ENCODE measurements at places on chromosomes 16 and 17. TPM values are rescaled to one million over a fixed set of nuclear protein-coding genes. Genes with fewer than 3 reads are reported as not detected.

DNA sequence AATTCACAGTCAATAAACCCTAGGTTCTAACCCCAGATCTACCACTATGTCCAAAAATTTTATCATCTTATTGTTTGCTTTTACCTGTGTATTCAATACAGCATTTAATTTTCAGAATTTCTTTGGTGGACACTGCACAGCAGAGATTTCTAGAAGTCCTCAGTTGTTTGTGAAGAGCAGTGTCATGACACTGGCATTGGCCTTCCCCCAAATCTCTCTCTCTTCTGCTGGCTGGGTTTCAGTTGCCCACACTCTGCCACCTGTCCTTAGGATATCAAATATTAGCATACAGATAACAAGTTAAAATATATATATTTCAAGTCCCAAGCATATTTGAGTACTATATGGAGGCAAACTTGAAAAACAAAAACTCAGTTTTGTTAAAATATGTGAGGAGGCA lies 2.0 kb upstream of the THUMPD1 start:
- peaks cover 15% of the 10 kb centered on the region for H3K36me3 ChIP-seq
- no peak overlapping the region for H3K27ac ChIP-seq
- no peak overlapping the region for H3K4me3 ChIP-seq
- H3K4me1 ChIP-seq = peaks cover 17% of the 10 kb centered on the region
- H3K27me3 ChIP-seq = no peaks in the 10 kb centered on the region

CDH5 gene
- total RNA-seq = not detected

- peaks cover 2% of the 10 kb centered on the region for H3K4me1 ChIP-seq
- no peaks in the 10 kb centered on the region for H3K36me3 ChIP-seq
- H3K27me3 ChIP-seq = no peaks in the 10 kb centered on the region
- no peak for DNase-seq
- no peak overlapping the region for H3K4me3 ChIP-seq
- no peak overlapping the region for H3K27ac ChIP-seq
Observed at GRCh38 chr17:798246-798645, 16.1 kb downstream of the MRM3 start.

DNA sequence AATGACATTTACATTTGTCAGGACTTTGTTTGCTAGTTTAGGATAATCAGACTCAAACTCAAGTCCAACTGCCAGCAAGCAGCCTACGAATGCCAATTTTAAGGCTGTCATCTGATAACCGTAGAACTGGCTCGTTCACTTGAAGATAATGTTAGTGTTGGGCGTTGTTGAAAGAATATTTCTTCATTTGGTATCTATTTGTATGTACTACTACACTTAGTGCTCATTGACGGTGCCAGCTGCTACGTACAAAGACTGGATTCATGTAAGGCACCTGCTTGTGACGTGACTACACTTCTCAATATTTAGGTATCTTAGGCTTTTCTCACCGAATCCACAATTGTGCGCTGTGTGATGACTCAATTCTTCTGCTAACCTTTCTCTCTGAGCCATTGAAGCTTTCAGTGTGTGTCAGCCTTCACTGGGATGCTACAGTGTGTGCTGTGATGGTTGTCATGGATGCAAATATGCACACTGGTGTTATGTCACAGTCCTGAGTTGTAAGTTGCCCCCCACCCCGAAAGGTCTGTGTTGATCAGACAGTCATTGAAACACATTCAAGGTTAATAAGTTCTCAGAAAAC lies 5.7 kb downstream of the ATP2C2 start:
- no peak overlapping the region for H3K4me3 ChIP-seq
- H3K27me3 ChIP-seq = peaks cover 32% of the 10 kb centered on the region
- peaks cover 8% of the 10 kb centered on the region for H3K4me1 ChIP-seq

DNA sequence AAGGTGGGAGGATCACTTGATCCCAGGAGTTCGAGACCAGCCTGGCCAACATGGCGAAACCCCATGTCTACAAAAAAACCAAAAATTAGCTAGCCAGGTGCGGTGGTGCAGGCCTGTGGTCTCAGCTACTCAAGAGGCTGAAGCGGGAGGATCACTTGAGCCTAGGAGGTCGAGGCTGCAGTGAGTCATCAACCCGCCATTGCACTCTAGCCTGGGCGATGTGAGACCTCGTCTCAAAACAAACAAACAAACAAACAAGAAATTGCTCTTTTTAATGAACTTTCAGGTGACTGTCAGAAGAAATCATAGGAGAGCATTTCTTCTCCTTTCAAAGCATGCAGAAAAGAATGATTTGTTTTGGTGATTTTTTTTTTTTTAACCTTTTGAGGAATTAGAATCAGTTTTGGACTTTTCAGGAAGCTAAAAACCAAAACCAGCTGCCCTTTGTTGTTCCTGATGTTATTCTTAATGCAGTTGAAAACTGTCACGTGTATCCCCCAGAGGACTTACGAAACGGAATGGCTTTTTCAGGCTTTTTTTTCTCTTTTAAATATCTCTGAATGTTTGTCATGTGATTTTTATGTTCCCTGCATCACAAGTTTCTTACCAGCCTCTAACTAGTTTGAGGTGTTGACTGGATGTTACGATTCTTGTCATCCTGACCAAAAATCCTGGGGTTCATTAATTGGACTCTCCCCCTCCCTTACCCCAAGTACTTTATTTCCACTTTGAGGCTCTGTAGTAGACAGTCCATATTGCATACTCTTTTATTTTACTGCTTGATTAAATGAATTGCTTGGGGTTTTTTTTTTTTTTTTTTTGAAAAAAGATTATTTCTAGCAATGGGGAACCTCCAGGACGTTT lies 34.1 kb downstream of the SNX29 start:
- no peak for DNase-seq
- H3K36me3 ChIP-seq = no peaks in the 10 kb centered on the region
- no peak overlapping the region for H3K27ac ChIP-seq

NECAB2 gene
- not detected for total RNA-seq

DNA sequence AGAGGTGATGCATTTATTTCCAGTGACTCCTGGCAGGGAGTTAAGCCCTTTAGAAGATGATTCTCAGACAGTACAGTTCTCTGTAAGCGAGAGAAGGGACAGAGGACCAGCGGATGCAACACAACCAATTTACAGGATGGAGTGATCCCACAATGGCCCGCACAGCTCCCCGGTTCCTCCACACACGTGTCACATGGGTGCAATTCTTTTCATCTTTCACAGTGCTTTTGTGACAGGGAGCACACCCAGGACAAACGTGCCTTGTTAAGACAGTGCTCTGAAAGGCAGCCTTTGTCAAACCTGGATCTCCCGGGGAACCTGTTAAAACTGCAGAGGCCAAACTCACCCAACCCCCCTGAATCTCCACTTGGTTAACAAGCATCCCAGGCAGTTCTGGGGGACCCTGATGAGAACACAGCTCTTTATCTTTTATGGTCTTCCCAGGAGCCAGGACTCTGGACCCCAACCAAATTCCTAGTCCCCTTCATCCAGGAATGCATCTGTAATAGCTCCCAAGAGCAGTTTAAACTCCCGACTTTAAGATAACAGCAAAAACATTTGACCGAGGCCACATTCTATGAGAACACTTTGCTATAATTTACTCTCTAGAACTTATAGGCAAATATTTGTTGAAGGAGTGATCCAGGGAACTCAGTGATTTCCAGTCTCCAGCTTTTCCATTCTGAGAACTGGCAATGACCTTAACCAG lies 134.9 kb upstream of the CDH5 start:
- peaks cover 18% of the 10 kb centered on the region for H3K27me3 ChIP-seq
- H3K27ac ChIP-seq = no peak overlapping the region
- H3K4me1 ChIP-seq = peaks cover 2% of the 10 kb centered on the region
- DNase-seq = no peak
- H3K4me3 ChIP-seq = no peak overlapping the region

PIK3R5 gene
- 20.7 TPM for total RNA-seq

- DNase-seq = no peak
- H3K36me3 ChIP-seq = peaks cover 32% of the 10 kb centered on the region
- no peaks in the 10 kb centered on the region for H3K27me3 ChIP-seq
- H3K4me1 ChIP-seq = peaks cover 13% of the 10 kb centered on the region
- H3K4me3 ChIP-seq = no peak overlapping the region
Observed at GRCh38 chr17:30483159-30483558, 6.0 kb downstream of the GOSR1 start.

Data from activated CD4-positive, alpha-beta memory T cell treated with anti-CD3 and anti-CD28 coated beads for 36 hours (primary cell).